ENCODE measurements at places on chromosomes 5 and 9.

GRCh38 chr9:89781838-89782540, 177.2 kb downstream of the GADD45G start:
- no peak for DNase-seq

- DNase-seq, result no peak
These were observed 52.9 kb upstream of the PTPDC1 start for GRCh38 chr9:94031380-94031779.

- no peak for DNase-seq
These were observed 3.2 kb upstream of the C5orf63 start for GRCh38 chr5:127076315-127077129.

DNA sequence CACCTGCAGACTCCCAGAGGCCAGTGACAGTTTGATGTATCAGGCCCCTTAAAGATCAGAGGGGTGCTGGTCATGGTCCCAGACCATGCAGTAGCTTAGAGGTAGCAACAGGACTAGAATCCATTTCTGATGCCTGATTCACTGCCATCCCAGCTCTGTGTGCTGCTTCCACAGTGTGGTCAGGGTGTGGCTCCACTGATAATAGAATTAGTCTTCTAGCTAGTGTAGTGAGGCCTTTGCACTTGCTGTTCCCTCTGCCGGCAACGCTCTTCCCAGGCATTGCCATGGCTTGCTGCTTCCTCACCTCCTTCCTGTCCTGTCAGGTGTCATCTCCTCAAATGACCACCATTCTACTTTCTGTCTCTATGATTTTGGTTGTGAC, 15.8 kb downstream of the PPARGC1B start:
- DNase-seq, result no peak

GRCh38 chr5:85143138-85143537, 758.5 kb upstream of the EDIL3 start:
- DNase-seq, result no peak

All from NCI-H1048 (cell line).